Stimulated activated CD4-positive, alpha-beta T cell treated with anti-CD3 and anti-CD28 coated beads, Interleukin-4, amount 100 ng/mL, for 24 hours (primary cell): ENCODE measurements at places on chromosomes 5 and 9.

- no peak for DNase-seq
These were observed 368 bp upstream of the CCDC180 start for GRCh38 chr9:97307091-97307490.

DNA sequence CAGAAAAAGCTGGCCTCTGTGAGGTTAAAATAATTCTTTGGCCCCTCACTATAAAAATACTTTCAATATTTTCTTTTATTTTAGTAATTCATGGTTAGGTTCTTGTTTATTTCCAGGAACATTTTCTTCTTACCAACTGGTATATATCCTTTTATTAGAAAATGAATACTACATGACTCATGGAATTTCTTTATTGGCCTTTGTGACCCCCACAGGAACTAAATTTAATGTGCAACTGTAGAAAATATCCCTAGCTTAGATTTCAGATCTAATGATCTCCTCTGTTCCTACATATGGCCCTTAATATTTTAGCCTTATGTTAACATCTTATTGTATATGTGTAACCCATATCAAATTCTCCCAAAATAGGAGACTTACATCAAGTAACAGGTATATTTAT lies 429.9 kb downstream of the NR2F1-AS1 start:
- DNase-seq: no peak

DNA sequence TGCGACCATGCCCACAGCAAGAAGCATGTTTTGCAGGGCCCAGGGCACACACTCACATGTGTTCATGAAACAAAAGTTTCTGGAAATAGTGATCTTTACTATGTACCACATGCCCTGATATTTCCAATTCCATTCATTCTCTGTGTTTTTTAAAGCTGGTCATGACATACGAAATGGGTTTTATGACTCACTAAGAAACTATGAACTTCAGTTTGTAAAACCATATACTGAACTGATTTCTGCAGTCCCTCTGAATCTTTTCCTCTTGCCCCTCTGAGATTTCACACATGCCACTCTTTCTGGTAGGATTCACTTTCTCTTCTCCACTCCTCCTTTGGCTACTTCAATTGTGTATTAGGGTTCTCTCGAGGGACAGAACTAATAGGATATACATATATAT lies 416.1 kb upstream of the TRPC7 start:
- no peak for DNase-seq

DNA sequence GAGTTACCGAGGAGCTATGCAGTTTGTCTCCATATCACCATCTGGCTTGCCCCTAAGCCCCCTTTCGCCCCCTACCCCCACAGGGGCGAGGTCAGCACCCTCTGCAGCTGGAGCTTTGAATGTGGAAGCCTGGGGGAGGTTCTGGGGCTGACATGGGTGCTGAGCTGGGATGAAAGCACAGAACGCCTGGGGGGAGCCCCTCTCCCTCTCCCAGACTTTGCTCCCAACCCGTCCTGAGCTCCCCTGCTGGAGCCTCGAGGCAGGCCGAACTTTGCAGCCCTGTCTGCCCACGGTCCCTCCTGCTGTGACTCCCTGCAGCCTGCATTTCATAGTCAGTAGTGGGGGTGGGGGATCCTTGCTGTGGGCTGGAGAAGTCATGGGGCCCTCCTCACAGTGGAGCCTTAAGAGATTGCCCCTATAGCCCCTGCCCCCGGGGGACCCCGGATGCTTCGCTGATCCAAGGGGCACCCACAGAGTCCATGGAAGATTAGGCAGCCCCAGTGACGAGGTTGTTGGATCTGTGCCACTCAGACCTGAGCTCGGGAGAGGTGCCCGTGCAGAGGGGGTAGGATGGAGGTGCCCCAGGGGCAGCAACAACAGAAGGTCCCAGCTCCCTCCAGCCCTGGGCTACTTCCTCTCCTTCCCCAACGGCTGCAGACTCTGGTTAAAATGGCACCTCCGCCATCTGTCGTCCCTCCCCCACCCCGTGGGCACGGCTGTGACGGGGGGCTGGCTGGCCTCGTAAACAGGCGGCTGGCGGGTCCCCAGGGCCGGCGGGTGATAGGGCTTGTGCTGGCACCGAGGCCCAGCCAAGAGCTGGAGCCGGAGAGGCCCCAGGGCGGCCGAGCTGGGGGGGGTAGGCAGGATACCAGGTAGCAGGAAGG lies 162.0 kb downstream of the C9orf50 start:
- peak; percentile 27 for DNase-seq

GRCh38 chr9:93119953-93120845 lies 13.9 kb downstream of the NINJ1 start:
- DNase-seq: no peak

DNA sequence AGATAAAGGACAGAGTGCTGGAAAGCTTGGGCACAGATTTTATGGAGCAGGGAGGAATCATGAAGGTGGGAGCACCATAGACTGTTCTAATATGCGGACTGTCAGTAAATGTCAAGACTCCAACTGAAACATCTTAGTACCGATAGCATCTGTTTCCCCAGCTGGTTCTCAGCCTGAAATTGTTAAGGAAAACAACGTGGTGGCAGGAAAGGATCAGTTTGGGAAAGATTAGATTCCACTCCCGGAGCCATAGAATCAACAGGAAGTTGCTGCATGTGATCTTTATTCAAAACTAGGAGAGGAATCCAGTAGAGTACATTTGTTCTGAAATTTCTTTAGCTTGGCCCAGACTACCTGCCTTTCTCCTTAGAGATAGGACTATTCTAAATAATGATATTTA lies 559.1 kb downstream of the CSNK1G3 start:
- DNase-seq: no peak

- no peak for DNase-seq
These were observed 4.5 kb downstream of the TMEM215 start for GRCh38 chr9:32787816-32788215.

GRCh38 chr5:179393078-179393477 lies 47.8 kb upstream of the ADAMTS2 start:
- DNase-seq: no peak

DNA sequence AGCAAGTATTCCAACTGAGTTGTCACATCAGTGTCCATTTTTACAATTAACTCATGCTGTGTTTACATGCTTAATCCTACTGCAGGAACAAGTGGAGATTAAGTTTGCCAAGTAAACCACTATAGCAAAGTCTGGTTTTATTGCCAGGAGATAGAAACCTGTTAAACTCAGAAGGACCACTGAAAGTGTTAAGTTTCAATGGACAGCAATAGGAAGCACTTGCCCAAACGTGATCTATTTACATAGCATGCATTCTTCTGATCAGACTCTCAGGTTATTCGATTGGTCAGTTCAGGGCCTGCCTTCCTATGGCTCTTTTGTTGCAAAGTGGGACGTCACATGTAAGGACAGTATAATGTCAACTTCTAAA lies 28.0 kb upstream of the IFNK start:
- DNase-seq: no peak

DNA sequence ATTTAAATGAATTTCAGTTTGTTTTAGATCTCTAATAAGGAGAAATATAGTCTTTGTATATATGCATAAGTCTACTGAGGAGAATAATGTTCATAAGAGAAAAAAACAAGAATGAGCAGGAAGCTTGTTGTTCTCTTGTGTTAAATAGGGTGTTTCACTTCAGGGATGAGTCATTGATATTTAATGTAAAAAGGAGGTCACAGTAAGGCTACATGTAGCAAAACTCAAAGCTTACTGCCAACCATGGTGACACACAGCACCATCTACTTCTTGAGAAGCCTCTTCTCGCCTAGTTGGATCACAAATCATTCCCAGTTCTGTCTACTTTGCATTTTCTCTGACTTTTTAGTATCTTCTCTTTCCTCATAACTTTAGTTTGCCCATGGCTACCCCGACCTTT lies 1466.0 kb upstream of the C9orf72 start:
- no peak for DNase-seq

GRCh38 chr5:32326216-32326772 lies 13.6 kb upstream of the MTMR12 start:
- DNase-seq: no peak

DNA sequence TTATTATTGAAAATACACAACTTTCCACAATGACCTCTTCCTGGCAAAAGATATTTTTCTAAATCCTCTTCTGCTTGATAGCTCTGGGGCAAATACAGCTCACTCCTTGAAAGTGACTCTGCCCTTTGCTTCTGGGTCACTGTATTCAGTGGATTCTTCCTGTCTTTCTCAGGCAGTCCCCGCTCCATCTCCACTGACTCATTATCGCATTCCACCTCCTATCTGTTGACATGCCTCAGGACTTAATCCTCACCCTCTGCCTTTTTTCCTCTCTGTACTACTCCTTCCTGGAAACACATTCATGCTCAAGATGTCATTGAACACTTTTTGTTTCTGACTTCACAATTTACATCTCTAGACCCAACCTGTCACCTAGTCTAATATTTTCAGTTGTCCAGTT lies 8.4 kb upstream of the RGS7BP start:
- no peak for DNase-seq

DNA sequence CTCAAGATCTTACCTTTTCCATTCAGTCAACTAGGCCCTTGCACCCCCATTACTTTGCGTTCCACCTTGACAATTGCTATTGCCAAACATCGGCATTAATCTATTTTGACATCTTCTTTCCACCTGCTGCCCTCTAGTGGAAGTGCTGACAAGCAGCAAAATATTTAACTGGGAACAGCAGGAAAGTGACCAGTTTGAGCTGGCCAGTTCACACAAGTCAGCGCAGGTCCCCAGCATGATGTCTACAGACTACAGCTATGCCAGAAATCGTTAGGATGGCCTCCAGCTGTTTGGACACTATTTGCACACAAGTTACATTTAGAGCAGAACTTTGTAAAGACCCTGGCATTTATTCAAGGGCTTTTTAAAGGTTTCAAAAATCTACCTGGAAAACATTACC lies 160.1 kb downstream of the GHR start:
- peak; percentile 37 for DNase-seq

DNA sequence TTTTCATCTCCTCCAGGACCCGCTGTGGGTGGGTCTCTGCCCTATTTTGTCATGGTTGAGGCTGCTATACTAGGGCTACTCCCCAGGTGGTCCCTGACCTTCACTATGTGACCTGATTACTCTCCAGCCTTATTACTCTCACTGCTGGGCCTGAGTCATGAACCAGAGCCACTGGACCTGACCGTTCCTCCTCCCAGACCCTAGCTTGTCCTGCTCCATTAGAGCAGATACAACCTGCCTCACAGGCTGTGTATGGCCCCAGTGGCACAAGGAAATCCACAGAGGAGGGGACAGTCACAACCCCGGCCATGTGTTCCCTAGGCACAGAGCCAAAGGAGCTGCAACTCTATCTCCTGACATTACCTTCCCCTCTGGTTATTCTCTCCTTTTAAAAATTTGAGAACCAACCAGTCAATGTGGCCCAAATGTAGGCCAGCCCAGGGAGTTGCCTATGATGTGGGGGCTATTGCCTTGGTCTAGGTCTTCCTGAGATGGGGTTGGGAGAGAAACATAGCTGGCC lies 96.0 kb upstream of the FSTL4 start:
- DNase-seq: no peak

DNA sequence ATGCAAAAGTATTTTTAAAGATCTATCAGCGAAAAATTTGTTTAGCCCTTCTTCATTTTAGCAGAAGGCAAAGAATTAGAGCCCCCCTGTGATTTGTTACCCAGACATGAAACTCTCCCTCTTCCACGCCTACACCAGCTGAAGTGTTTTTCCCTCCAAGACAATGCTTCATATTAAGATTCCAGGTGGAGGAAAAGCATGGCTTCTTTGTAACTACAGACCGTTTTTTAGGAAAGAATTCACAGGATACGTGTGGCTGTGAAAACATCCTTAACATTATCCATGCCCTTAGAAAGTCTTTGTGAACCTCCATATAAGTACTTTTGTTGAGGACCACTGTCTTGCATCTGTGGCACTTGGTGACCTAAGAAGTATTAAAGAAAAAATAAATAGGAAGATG lies 121.8 kb upstream of the MTAP start:
- no peak for DNase-seq

- DNase-seq: no peak
These were observed 244.4 kb downstream of the DEPDC1B start for GRCh38 chr5:60455589-60455988.

- DNase-seq: no peak
These were observed 272.4 kb downstream of the ARRDC3 start for GRCh38 chr5:91110686-91111085.
